ENCODE measurements at places on chromosomes 2 and 18. TPM values are rescaled to one million over a fixed set of nuclear protein-coding genes. Genes with fewer than 3 reads are reported as not detected.

The SPATA3 gene
- total RNA-seq, result not detected

The LCT gene
- total RNA-seq, result 0.22 TPM

The ADD2 gene
- total RNA-seq, result 10.9 TPM

The MYO1B gene
- total RNA-seq, result 0.96 TPM

The SCLY gene
- total RNA-seq, result 31.0 TPM

The STARD6 gene
- not detected for total RNA-seq

The WDPCP gene
- 12.9 TPM for total RNA-seq

- H3K4me3 ChIP-seq, result no peak overlapping the region
- no peaks in the 10 kb centered on the region for H3K36me3 ChIP-seq
- no peak for DNase-seq
- no peaks in the 10 kb centered on the region for H3K4me1 ChIP-seq
These were observed 67.5 kb downstream of the GALNT13 start for GRCh38 chr2:153939124-153939796.

GRCh38 chr18:1436199-1436598 is 531.5 kb downstream of the ADCYAP1 start:
- no peaks in the 10 kb centered on the region for H3K27me3 ChIP-seq
- no peak overlapping the region for H3K4me3 ChIP-seq

- H3K4me3 ChIP-seq, result peak overlapping the region; percentile 22
- peaks cover 18% of the 10 kb centered on the region for H3K4me1 ChIP-seq
- H3K27ac ChIP-seq, result no peak overlapping the region
- H3K36me3 ChIP-seq, result no peaks in the 10 kb centered on the region
These were observed 1.3 kb downstream of the VWA3B start for GRCh38 chr2:98088261-98088660.

GRCh38 chr18:7305416-7305815 is 74.5 kb downstream of the LRRC30 start:
- no peaks in the 10 kb centered on the region for H3K27me3 ChIP-seq
- no peak for DNase-seq
- no peaks in the 10 kb centered on the region for H3K36me3 ChIP-seq
- no peak overlapping the region for H3K27ac ChIP-seq
- no peak overlapping the region for H3K4me3 ChIP-seq

DNA sequence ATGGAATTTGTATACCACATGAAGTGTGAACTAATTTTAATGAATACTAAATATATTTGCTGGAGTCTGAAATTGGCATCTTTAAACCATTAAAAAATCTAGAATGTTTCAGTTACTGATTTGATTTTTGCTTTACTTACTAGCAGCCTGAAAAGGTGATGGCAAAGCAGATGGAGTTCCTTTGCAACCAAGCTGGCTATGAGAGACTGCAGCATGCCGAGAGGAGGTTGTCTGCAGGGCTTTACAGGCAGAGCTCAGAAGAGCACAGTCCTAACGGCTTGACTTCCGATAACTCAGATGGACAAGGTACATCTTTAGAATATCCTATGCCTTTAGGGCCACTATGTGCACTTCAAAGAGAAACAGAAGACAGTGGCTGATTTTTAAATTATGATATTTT is 36.5 kb downstream of the NAB1 start:
- DNase-seq, result no peak
- H3K27ac ChIP-seq, result no peak overlapping the region
- H3K36me3 ChIP-seq, result peaks cover 17% of the 10 kb centered on the region

GRCh38 chr2:59584958-59585357 is 968.5 kb downstream of the BCL11A start:
- H3K4me1 ChIP-seq, result no peaks in the 10 kb centered on the region
- H3K27ac ChIP-seq, result no peak overlapping the region
- no peaks in the 10 kb centered on the region for H3K27me3 ChIP-seq
- no peak overlapping the region for H3K4me3 ChIP-seq

GRCh38 chr18:23810396-23810795 is 121.1 kb downstream of the LAMA3 start:
- peaks cover 14% of the 10 kb centered on the region for H3K4me1 ChIP-seq
- no peaks in the 10 kb centered on the region for H3K27me3 ChIP-seq
- H3K4me3 ChIP-seq, result peak overlapping the region; percentile 50
- peak; percentile 80 for DNase-seq

DNA sequence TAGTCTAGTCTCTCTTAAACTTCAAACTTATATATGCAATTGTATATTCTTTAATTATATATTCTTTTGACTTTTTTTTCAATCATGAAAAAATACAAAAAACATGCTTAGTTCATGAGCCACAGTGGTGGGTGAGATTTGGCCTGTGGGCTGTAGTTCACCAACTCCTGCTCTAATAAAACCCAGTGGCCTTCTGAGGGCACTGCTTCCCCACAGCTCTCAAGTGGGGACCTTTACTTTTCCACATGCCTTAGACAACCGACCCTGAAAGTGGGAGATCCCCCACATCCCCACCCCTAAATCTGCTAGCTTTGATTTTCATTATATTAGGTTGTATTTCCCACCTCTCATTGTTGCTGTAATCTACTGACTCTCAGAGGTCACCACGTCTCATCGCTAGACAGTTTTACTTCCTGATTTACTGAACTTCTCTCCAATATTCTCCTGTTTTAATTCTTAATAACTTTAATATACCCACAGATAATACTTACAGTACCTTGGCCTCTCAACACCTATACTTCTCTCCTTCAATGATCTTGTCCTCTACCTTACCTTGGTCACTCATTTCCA is 57.3 kb downstream of the ROCK1 start:
- no peak overlapping the region for H3K4me3 ChIP-seq
- no peaks in the 10 kb centered on the region for H3K36me3 ChIP-seq

- no peak for DNase-seq
- no peak overlapping the region for H3K27ac ChIP-seq
- H3K27me3 ChIP-seq, result no peaks in the 10 kb centered on the region
- peaks cover 21% of the 10 kb centered on the region for H3K36me3 ChIP-seq
- no peak overlapping the region for H3K4me3 ChIP-seq
These were observed 60.3 kb downstream of the FARSB start for GRCh38 chr2:222595581-222595980.

Measured in naive thymus-derived CD8-positive, alpha-beta T cell (primary cell).